Hematopoietic multipotent progenitor cell treated with erythropoietin and hydrocortisone succinate and interleukin-3 and kit ligand, for 8 days (in vitro differentiated cells): ENCODE measurements at places on chromosomes 2 and 18.

DNA sequence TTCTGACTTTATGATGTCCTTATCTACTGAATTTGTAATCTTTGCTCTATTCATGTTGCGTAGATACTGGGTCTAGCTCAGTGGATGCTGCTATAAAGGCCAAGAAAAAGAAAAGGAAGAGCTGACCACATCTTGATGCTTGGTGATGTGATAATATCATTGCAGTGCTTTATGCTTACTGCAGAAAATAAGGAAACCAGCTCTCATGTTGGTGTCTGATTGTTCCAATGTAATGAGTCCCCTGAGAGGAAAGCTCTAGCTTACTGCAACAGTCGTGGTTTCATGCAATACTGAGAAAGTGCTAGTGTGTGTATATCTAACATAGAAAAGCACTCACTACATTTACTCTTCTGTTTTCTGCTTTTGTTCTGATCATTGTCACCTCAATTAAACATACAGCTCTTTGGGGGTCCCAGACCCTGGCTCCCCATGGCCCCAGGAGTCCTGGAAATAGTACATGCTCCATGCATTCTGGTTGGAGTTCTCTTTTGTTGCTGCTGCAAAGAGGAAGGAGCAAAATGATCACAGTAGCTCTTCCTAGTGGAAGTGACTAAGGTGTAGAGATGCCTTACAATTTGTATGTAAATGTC, 338.8 kb downstream of the CYRIA start:
- no peak for DNase-seq

GRCh38 chr2:119259296-119259860, 35.7 kb downstream of the STEAP3 start:
- no peak for DNase-seq

DNA sequence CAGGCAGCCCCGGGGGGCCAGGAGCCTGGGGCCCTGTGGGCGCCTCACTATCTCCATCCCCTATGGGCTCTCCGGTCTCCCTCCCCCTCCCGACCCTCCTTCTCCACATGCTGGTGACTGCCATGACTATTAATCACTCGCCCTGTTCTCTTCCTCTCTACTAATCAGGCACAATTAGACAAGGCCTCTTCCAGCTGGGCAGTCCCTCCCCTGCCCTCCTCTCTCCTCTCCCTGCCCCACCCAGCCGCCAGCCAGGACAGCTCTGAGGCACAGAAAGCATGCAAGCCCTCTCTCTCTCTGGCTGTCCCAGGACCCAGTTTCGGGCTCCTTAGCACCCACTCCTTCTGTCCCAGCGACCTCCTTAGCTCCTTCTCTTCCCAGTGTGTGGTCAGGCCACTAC, 5.8 kb downstream of the ASIC4 start:
- peak; percentile 61 for DNase-seq

DNA sequence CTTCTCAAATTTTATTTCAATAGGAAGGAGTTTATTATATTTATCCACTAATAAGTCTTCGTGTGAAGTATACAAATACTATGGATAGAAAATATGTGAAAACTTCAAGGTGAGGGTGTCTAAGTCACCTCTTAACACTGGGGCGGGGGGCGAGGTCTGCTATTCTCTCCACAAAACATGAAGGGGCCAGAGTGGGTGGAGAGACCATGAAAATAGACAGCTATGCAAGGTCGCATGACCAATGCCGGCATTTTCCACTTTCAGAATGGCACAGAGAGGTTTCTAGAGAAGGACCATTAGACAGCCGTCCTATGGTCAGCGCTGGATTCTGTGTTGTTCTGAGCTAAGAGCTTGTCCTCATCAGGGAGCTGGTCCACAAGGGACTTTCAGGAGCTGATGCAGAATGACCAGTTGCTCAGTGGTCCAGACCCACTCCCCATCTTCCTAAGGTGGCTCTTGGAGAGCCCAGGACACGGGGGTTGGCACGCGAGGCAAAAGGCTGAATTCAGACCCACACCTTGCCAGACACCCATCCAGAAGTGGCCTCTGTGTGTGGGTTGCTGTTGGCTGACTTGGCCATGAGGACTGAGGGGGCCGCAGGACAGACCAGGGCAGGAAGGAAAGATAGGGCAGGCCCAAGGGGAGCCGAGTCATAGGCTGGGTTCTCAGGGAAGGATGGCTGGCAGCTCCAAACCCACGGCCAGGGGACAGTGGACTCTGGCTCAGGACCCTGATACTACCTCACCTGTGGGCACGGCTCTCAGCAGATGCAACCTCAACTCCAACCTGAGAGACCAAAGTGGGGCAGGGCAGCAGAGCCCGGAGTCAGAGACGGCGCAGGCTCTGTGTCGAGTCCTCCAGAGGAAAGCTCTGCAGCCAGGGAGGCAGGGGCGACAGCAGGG, 69.8 kb downstream of the NDUFA10 start:
- no peak for DNase-seq

GRCh38 chr2:173404841-173405750, 50.4 kb downstream of the CDCA7 start:
- no peak for DNase-seq

DNA sequence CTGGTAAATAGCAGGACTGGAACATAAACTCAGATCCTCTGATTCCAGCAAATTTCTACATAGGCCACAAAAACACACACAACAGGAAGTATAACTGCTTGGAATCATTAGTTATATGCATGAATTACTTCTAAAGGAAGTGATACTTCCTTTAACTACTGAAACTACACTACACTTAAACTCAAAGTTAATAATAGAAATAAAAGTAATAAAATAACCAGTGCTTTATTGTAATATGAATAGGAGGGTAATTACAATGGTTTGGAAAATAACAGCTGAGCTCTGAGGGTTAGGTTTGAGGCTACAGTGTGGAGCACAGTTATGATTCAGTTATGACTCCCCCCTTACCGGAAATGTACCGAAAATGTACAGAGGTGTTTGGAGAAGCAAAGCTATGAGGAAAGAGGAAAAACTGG, 18.5 kb upstream of the POLI start:
- DNase-seq, result no peak

- no peak for DNase-seq
These were observed 88.0 kb upstream of the ZCCHC2 start for GRCh38 chr18:62434798-62435197.

- no peak for DNase-seq
These were observed 73.6 kb downstream of the OLA1 start for GRCh38 chr2:174174741-174175140.

GRCh38 chr2:196068271-196069209, at the start of gene DNAH7:
DNAH7 (minus strand) TSS chr2:196068837; CDS start chr2:196068711, 126 bp downstream.
- peak; percentile 87 for DNase-seq

- no peak for DNase-seq
These were observed 40.6 kb downstream of the B3GNT2 start for GRCh38 chr2:62236499-62236898.

DNA sequence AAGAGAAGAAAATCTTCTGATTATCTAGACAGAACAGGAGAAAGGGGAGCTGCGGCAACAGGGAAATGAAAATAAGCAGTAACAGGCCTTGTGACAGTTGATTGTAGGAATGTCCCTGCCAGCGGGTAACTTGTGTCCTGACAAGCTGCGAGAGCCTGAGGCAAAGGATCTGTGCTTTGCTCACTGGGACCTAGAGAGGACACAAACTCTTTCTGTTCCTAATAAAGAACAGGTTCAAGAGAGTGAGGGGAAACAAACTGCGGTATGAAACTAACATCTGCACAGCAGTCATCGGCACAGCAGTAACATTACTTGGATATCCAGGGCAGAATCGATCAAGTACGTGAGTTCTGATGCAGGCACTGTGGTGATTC, 103.7 kb upstream of the THOC1 start:
- no peak for DNase-seq

GRCh38 chr18:26327062-26327461, 100.8 kb downstream of the TAF4B start:
- no peak for DNase-seq

DNA sequence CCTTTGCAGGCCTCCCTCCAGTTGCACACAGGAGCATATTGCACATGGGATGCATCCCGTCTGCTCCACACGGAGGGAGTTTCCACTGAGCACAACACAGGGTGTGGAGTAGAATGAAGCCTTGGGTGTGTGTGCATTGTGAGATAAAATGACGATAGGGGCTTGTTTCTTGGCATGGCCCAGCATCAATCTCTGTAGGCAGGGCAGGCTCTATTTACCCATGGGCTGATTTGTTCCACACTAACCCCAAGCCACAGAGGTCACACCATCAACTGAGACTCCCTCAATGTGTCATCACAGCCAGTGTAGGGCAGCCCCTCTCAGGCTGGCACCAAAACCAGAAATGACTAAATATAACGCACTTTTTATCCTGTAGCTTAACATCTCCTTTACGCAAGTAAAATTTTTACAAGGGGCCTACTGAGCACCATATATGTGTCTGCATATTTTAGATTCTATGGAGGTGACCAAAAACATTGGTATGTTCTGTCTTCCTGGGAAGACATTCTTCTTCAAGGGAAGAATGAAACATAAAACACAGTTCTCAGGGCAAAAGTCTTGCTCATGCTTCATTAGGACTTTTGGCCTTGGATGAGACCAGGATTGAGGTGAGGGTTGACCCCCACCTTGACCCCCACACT, 2.7 kb upstream of the GKN1 start:
- DNase-seq, result peak; percentile 16

GRCh38 chr2:148548716-148549400, 95.7 kb upstream of the EPC2 start:
- DNase-seq, result no peak

- no peak for DNase-seq
These were observed 234.0 kb upstream of the RAB12 start for GRCh38 chr18:8375249-8375648.

DNA sequence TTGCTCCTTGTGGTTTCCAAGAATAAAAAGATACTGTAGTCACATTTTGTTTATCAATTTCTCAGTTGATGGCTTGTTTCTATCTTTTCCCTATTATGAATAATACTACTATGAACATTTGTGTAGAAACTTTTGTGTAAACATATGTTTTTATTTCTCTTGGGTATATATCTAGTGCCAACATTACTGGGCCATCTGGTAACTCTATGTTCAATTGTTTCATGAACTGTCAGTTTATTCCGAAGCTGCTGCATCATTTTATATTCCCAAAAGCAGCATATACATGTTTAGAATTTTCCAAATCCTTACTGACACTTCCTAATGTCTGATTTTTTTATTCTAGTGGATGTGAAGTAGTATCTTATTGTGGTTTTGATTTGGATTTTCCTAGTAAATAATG, 737.6 kb upstream of the TMEFF2 start:
- no peak for DNase-seq
